ENCODE measurements at places on chromosomes 5 and 9.

- DNase-seq: no peak
Observed at GRCh38 chr9:109452761-109453160, 45.3 kb downstream of the PTPN3 start.

DNA sequence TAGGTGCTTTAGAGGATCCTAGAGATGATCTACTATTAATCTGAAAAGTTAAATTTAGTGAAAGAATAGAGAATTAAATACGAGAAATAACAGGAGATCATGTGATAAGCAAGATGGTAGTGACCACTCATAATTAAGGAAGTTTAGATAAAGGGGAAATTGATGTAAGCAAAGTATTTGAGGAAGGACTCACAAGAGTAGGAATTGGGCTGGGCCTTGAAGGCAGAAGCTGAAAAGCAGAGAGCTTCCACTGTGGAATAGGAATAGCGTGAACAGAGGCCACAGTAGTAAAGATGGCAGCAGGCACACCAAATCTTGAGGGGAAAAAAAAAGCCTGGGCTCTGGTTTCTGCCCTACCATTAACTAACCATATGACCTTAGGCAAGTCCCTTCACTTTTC, 38.0 kb downstream of the KIF24 start:
- no peak for DNase-seq

DNA sequence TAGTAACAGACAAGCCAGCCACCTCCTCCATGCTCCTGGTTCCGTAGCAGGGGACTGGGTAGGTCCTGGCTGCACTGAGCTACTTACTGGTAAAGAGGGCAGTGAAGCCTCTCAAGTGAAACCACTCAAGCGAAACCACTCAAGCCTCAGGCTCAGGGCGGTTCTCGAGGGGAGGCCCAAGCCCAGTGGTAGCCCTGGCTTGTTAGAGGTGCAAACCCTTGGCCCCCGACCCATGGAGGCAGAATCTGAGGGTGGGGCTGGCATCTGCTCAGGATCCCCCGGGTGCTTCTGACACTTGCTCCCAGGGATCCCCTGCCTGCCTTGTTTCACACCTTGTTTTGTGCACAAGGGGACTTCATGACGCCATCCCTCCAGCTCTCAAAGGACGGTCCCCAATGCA, 76.5 kb upstream of the OLFM1 start:
- peak; percentile 52 for DNase-seq

- no peak for DNase-seq
Observed at GRCh38 chr5:173806270-173807035, 81.7 kb upstream of the CPEB4 start.

GRCh38 chr9:110241858-110242321, 14.4 kb downstream of the TXN start:
- no peak for DNase-seq

GRCh38 chr5:84430863-84431663, 46.4 kb upstream of the EDIL3 start:
- peak; percentile 49 for DNase-seq

DNA sequence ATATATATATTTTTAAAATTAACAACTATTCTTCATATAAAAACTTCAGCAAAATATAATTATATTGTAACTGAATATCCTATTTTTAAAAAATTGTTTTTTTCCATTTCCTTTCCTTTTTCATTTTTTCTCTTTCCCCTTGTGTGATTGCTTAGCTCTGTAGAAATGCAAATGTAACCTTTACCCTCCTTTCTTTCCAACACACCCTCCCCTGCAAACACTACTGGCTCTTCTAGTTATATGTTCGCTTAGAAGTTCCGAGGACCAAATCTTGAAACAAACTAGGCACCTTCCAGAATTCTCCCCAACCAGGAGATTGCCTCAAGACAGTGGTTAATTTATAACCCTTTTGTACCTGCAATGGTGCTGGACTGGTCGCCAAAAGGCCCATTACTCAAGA, 1980.0 kb upstream of the CDH6 start:
- no peak for DNase-seq
